ENCODE measurements at places on chromosomes 12 and 14.

- no peak for DNase-seq
These were observed at the start of gene ZNF219 for GRCh38 chr14:21098076-21098891. TSS of gene ZNF219 (minus strand) at chr14:21098655. CDS start at chr14:21093591, 5,064 bp downstream.

GRCh38 chr14:73829526-73830431, 21.9 kb upstream of the PTGR2 start:
- DNase-seq: no peak

GRCh38 chr14:77212097-77212870, 30.7 kb downstream of the TMEM63C start:
- no peak for DNase-seq

DNA sequence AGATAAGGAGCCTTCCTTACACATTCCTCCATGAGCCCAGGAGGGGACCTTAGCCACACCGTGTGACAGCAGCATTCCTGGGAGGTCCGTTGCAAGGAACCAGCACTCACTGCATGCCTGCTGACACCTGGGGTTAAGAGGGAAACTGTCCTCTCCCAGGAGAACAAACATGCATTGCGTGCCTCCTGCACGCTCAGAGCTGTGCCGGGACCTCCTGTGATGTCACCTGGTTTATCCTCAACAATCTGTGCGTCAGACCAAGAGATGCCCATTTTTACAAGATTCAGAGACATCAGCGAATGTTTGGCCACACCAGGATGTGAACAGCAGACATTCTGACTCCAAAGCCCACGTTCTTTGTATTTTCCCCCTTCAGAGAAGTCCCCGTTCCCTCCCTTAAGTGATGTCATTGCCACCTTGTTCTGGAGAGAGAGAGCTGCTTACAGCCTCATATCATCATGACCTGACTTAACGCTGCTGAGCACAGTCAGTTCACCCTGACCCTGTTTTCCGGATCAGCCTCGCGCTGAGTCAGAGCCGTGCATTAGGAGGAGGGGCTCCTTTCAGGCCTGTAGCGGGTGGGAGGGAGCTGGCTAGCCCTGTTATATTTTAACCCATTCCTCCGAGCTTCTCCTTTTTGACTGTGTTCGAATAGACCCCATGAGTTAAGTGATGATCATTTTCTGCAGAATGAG, 36.2 kb downstream of the TMEM120B start:
- no peak for DNase-seq

GRCh38 chr14:49975276-49975675, 82.4 kb downstream of the ARF6 start:
- no peak for DNase-seq

- no peak for DNase-seq
These were observed 7.5 kb downstream of the NTF3 start for GRCh38 chr12:5439371-5439771.

Measured in posterior cingulate gyrus (tissue), 11 donors.